ENCODE measurements at places on chromosomes 7 and 10.

- DNase-seq = no peak
These were observed 251.0 kb upstream of the TAC1 start for GRCh38 chr7:97480772-97481390.

DNA sequence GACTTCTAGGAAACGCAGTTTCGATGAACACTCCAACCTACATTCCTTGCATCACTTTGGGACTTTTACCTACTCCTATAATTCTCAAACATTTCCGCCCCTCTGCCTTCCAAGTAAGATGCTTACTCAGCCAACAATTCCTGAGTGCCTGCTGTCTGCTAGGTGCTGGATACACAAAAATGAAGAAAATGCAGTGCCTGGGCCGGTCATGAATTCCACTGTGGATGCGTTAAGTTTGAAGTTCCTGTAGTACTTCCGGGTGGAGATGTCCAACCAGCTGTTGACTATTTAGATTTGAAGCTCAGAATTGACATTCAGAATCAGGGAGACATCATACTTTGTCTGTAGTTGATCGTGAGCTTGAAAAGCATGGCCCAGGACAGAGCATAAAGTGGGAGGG, 89.2 kb downstream of the LYZL1 start:
- DNase-seq = no peak

- DNase-seq = no peak
These were observed 203.6 kb upstream of the NPSR1 start for GRCh38 chr7:34454381-34454780.

DNA sequence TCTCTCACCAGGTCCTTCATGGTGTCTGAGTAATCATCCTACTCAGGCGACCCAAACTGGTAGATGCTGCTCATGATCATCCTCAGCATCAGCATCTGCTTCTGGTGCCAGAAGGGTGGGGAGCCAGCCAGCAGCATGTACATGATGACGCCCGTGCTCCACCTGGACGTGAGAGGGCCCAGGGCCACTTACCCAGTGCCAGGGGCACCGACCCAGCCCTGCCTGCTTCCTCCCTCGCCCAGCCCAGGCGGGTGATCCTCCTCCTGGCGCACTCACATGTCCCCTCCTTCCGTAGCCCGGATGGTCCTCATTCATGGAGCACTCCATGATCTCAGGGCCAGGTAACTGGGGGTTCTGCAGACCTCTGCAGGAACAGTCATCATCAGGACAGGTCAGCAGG, 764.8 kb upstream of the ZNF722 start:
- no peak for DNase-seq

DNA sequence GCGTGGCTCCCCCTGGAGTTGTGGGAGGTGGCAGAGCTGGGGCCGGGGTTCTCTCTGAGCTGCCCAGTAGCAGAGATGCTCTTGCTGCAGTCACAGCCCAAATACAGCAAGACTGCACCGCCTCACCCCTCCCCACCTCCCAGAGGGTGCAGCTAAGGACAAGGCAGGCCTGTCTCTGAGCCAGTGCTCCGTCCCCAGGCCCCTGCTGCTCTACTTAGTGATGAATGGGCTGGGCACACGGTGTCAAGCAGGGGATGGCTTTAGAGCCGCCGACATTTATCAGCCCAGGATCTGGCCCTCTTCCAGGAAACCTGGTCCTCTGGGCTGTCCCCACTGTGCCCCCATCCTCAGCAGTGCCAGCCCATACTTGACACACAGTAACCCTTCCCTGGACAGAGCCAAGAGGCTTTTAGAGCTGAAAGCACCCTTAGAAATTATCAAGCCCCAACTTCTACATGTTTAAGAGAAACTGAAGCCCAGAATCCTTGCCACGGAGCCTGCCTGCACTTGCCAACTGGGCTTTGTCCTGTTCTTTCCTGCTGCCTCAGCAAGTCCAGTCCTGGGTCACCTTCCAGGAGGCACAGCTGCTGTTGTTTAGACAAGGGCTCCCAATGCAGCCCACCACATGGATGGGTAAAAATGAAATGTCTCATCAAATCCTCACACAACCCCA, 137.1 kb upstream of the UNC5B start:
- DNase-seq = no peak

GRCh38 chr10:132452651-132453469, 55.9 kb downstream of the PWWP2B start:
- peak; percentile 87 for DNase-seq

DNA sequence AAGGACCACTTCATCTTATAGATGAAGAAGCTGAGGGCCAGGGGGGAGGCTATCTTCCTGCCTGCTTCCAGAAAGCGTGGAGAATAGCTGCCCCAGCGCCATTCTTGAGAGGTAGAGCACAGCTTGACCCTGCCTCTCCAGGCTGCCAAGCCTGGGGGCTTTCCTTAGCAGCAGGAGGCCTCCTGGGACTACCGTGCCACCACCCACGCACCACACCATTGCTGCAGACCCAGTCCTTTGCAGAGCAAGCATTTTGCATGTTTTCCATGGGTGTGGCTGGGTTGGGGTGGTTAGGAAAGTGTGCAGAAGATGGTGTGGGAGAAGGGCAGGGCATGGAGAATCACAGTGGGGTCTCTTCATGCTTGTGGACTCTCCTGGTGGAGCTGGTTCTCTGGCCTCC, 64.9 kb downstream of the TBXAS1 start:
- no peak for DNase-seq

GRCh38 chr7:125357676-125358455, 428.2 kb upstream of the POT1 start:
- DNase-seq = no peak

DNA sequence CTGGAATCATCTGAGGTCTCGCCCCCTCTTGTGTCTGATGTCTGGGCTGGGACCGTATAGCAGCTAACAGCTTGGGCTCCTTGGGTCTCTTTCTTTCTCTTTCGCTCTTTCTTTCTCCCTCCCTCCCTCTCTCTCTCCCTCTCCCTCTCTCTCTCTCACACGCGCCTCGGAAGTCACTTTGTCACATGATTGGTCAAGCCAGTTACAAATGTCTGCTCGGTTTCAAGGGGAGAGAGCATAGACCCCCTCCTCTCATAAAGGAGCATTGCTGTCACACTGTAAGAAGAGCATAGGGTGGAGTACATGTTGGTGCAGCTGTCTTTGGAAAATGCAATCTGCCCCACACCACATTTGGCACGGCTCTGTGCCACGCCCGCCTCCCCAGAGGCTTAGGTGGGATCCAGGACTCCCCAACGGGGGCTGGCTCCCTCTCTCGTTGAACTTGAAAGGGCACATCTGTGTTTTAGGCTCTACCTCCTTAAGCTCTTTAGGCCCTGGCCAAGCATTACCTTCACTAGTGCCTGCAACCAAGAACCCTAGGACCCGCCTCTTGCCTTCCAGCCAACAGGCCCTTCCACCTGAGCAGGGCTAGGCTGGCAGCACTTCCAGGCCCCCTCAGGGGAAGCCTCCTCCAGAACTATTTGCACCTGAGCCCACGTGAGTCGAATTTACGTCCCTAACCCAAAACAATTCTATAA, 61.9 kb upstream of the CACUL1 start:
- no peak for DNase-seq

GRCh38 chr10:32054094-32054493, 2.1 kb downstream of the KIF5B start:
- DNase-seq = no peak

GRCh38 chr10:102581401-102581800, 62.9 kb upstream of the TRIM8 start:
- no peak for DNase-seq

DNA sequence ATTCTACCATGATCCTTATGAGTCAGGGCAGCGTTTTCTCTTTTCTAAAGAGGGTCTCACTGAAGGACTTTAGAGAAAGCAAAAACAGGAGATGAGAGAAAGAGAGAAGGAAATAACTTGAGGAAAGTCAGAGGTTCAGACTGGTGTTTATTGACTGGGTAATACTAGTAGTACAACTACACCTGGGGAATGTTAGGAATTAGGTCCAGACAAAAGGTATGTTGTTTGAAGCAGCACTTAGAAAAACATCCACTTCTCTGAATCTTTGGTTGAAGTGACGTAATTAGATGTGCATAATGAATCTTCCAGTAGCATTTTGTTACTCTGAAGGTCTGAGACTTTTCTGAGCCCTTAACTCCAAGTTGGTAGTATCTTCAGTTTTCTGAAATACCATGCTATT, 380.3 kb upstream of the LRGUK start:
- DNase-seq = no peak

GRCh38 chr7:117248829-117249228, 74.0 kb downstream of the WNT2 start:
- no peak for DNase-seq

GRCh38 chr7:69849268-69849667, 251.0 kb downstream of the AUTS2 start:
- no peak for DNase-seq

DNA sequence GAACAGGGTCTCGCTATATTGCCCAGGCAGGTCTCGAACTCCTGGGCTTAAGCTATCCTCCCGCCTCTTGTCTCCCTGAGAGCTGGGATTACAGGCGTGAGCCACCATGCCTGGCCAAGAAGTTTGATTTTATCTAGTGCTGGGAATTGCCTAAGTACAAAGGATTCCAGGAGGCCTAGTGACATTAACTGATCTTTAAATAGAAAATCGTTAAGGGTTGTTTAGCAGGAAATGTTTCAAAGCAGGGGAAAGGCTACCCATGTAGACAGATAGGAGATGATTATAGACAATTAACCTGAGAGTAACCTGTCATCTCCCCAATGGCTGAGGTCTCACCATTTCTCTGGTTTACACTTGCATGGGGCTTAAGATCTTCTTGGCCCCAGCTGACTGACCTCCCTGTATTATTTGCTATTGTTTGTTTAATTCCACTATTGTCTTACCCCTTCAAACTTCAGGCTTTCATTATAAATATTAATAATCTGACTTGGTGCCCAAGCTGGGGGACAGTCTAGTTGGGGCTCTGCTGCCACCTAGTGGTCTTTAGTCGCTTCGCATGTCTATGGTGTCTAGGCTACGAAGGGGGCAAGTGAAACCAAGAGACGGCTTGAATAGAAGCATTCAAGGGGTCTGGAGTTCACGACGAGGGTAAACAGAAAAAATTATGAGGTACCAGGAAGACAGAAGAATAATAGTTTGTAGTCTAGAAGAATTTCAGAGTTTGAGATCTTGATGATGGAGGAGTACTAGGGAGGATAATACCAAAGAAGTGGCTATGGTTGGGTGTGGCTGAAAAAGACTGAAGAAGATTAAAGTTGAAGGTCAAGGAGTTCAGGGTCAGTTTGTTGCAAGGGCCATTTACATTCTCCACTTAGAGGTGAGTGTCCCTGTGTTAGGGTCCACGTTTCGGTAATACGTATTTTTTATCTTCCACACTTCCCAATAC, 40.4 kb upstream of the BPGM start:
- peak; percentile 1 for DNase-seq

DNA sequence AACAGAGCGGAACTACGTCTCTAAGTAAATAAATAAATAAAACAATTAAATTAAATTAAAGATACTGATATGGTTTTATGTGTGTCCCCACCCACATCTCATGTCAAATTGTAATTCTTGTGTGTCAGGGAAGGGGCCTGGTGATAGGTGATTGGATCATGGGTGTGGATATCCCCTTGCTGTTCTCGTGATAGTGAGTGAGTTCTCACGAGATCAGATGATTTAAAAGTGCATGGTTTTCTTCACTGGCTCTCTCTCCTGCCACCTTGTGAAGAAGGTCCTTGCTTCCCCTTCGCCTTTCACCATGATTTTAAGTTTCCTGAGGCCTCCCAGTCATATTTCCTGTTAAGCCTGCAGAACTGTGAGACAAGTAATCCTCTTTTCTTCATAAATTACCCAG, 29.0 kb upstream of the OGDHL start:
- DNase-seq = no peak

DNA sequence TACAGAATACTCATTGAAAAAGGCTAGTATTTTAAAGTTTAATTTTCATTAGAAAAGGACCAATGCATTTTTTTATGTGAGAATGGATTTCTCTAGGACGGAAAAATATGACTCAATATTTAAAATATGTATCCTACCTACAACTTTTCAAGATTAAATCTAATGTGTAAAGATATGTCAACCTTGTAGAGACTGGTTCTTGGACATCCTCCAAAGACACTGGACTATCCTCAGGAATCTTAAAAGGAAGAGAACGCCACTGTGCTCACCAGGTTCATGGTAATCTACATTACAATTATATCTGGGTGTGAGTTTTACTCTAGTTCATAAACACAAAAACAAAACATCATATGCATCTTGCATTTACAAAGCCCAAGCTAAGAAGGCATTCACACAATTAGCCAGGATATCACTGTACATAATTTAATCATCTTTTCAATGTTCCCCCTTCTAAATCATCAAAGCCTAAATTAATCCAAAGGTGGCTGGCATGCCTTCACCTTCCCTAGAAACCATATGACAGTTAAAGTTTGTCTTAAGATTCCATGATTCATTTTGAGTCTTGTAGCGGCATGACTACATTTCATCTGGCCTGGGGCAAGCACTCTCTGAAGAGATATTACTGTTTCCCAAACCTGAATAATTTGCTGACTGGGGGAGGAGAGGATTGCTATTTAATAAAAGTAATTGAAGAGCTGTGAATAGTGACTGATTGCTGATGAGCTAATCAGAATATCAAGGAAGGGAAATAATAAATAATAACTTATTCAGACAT, 12.0 kb downstream of the SGCE start:
- no peak for DNase-seq

DNA sequence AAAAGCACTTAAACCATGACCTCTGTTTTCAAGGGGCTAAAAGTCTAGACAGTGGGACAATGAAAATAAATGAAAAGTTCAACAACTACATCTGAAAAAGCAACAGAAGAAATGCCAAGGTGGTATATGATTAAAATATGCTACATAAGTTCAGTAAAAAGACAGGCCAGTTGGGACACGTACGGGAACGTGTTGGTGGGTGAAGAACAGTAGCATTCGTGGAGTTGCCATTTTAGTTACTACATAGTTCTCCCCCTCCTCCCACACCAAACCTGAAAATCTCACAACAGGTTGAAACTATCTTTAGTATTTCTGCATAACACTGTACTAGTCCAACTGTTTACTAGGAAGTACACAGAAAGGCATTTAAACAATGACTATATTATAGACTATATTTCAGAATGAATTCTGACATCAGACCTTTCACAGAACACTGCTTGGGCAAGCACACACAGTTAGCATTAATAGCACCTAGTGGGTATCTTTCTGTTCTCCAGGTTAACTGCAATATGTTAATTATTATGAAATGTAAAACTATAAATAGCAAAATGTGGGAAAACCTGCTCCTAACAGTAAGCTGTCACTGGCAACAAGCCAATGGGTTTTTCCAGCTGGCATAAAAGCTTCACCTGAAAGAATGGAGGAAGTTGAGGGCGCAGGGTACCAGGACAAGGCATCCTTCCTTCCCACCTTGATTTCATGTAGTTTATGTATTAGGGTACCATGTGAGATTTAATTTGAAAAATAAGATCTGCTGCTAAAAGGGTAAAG, 135.0 kb downstream of the STRA8 start:
- DNase-seq = no peak
